ENCODE measurements at places on chromosomes 6 and 20. TPM values are rescaled to one million over a fixed set of nuclear protein-coding genes. Genes with fewer than 3 reads are reported as not detected.

GRCh38 chr6:156904176-156904967 lies 127.2 kb downstream of the ARID1B start:
- DNase-seq = no peak

DNA sequence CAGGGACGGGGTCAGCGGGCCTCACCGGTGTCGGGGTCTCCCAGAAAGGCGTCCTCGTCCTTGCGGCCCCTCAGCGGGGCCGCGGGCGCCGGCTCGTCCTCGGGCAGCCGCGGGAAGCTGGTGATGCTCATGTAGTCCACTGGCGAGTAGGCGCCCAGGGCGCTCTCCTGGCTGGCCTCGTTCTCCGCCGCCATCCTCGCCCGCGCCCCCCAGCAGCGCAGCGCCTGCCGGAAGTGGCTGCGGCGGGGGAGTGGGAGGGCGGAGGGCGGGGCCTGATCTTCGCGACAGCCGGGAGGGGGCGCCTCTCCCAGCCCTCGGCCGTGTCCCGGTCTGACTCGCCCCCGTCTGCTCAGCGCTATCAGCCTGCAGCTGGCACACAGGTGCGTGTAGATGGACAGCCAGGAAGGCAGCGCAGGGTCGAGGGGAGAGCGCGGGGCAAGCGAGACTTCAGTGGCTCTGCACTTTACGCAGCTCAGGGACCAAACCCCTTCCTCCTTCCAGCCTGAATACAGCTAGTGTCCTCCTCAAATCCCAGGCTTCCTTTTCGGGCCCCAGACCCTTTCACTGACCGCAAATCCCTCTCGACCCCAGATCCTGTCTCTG lies at the start of gene GGT7:
Gene GGT7, minus strand, starts transcription at position 235 of the 603 bp plus-strand sequence. Its CDS starts 41 bp downstream, at position 194.
- peak; percentile 94 for DNase-seq

- DNase-seq = no peak
These were observed 180.1 kb upstream of the PDE10A start for GRCh38 chr6:165843121-165843520.

DNA sequence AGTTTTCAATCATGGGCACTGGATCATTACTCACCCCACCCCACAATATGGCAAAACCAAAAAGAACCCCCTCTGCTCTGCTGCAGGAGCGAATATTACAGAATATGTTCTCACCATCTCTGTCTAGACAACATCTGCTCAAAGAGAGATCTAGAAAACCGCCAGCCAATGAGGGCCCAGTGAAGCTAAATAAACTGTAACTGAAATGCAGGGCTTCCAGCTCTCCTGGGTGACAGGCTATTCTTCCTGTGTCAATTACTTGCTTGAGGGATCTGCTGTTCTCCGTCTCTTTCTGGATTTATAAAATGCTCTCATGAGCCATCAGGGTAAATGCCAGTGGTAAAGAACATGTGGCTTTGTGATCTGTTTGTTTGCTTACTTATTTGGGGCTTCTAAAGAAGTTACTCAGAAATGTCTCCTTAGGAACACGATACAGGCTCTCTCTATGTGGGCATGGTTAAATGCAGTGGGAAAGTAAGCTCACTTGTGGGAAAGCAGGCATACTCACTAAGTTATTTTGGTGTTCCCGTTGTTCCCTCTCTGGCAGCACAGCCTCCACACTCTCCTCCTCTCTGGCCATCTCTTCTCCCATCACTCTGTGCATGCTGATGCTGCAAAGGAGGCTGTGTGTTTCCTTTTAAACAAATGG lies 44.8 kb downstream of the TTI1 start:
- DNase-seq = no peak

RAMACL gene
- 3.5 TPM for total RNA-seq

DNA sequence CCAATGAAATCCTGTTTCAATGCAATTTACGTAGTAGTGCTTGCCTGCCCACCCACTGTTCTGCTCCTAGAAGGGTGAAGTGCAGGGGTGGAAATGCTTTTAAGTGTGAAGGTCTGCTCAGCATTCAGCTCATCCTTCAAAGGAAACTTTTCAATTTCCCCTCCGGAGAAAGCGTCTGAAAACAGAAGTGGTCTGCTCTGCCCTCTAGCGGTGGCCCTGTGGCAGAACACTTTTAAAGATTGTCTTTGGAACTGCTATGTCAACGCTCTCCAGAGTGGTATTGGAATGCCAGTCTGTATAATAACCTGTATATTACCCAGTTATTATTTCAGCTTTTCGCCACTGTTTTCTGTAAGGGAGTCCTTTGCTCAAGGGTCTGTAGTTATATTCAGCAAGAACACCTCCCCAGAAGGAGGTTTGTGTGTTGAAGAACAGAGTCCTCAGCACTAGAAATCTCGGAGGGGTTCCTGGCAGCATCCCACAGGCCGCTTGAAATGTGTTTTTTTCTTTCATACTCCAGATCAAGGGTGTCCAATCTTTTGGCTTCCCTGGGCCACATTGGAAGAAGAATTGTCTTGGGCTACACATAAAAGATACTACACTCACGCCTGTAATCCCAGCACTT lies 63.1 kb upstream of the KLHL31 start:
- DNase-seq = peak; percentile 61

GRCh38 chr6:168061269-168062210 lies 17.5 kb downstream of the FRMD1 start:
- DNase-seq = peak; percentile 36
